KBM-7 (cell line): ENCODE measurements at places on chromosomes 7 and 10.

GRCh38 chr7:38409531-38409930 lies 136.1 kb upstream of the TARP start:
- no peak for DNase-seq

DNA sequence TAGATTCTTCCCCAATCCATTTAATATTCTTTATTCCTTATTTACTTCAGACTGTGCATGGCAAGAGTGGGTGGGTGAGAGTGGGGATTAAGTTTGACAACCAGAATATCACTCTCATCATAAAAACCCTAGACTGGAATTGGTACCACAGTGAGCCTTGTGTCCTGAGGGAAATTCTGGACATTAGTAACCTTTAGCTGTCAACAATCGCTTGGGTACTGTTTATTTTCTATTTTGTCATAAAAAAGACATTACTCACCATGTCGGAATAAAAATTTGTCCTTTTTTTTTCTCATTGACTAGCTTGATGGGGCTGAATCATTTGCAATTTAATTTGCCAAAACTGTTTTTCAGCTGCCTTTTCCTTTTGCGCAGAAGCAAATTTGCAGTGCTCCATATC lies 176.1 kb upstream of the SEMA3C start:
- DNase-seq = no peak

DNA sequence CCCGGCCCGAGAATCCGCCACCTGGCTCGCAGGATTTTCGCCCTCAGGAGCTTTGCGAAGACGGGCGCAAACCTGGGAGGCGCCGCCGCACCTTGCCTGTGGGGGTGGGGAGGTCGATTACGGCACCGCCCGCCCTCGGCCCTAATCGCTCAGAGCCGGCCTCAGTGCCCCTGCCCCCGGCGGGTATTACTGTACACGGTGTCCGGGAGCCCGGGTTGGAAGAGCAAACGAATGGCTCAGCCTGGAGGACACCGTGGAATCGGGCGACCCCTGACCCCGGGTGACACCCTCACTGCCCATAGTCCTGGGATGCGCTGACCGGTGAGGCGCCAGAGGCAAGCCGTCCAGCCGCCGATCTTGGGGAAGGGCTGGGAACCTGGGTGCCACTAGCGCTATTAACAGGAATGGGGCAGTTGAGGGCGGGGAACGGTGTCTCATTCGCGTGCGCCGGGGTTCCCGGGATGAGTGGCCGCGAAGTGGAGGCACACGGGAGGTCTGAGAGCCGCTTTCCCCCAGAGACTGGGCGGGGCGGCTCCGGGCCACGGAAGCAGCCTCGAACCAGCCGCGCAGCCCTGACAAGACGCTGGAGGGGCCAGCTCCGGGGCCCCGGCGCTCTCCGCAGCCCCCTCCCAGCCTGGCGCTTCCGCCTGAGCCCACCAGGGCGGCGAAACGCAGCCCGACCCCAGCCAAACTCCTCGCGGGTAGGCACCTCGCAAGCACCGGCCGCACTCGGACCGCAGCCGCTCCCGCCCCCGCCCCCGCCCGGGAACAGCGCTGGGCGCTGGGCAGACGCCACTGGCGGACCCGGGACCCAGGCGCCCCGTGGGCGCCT lies 167.5 kb downstream of the NRF1 start:
- peak; percentile 38 for DNase-seq

DNA sequence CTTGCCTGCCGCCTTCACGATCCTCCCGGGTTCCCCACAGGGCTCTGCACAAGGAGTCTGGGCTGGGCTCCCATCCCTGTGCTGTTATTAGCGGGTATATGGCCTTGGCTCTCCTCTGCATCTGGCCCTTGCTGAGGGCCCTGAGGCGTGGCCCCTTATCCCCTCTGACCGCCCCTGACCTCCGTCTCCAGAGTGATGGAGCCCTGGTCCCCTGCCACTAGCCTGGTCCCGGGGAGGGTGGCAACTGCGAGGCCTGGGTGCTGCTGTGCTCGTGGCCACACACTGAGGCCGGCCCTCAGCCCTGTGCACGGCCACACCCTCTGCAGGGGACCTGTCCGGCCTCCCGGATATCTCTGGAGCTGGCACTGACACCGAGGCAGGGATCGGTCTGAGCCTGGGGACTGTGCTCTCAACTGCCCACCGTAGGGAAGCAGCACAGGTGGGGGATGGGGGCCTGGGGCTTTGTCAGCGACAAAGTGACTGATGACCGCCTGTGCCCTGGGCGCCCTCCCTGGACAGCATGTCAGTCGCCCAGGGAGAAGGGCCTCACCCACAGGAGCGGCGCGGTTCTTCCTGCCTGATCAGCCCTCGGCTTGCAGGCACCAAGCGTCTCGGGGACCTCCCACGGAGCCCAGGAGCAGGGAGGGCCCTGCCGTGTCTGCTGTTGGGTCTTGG lies 72.4 kb downstream of the NKX6-2 start:
- DNase-seq = no peak

- no peak for DNase-seq
Observed at GRCh38 chr7:158403013-158403821, 184.4 kb downstream of the PTPRN2 start.

DNA sequence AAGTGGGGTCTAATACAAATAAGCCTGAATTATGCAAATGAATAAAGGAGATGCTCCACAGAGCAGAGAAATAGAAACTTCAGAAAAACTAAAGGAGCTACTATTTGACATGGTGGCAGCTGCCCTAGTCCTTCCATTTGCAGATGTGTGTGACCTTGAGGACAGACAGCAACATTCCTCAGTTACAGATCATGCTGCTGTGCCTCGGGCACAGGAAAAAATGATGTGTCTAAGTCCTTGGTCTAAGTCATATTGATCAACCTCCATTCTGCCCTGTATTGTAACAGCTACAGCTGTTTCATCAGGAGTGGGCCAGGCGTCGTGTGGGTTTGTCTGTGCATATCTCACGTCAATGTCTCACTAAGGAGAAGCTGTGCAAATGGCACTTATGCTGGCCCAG lies 710.4 kb downstream of the TNS3 start:
- DNase-seq = no peak

GRCh38 chr10:48744587-48744986 lies 59.9 kb downstream of the WDFY4 start:
- DNase-seq = no peak

GRCh38 chr10:125565046-125565445 lies 117.9 kb downstream of the TEX36 start:
- no peak for DNase-seq

DNA sequence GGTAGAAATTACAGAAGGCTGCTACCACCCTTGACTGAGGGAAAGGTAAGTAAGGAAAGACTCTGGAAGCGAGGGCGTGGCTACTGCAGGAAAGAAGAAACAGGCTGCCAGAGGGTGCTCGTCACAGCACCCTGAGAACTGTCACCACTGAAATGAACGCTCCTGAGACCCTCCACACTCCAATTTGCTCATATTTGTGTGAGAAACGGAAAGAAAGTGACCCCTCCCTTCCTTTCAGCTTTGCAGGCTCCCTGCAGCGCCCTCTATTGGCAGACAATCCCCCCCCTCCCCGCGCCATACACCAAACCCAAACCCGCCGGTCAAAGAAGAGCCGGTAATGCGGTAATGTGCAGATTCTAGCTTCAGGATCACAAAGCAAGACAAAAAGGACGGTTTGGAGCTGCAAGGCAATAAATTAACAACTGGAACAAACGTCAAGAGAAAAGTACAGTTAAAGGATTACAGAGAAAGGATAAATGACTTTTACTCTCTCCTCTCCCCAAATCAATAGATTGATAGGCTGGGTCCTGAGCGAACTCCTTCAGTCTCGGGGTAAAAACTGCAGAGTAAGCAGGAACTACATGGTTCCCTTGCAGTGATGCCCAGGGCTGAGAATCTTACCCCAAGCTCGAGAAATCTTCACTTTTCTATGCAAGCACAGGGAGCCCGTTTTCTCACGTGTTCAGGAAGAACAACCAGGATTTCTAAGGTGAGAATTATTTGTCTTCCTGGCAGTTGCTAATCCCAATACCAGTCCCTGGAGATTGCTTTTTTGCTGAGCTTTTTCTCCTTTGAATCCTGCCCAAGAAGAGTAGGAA lies 47.6 kb downstream of the STEAP1B start:
- DNase-seq = peak; percentile 35

GRCh38 chr10:63819753-63820329 lies 298.6 kb downstream of the REEP3 start:
- peak; percentile 37 for DNase-seq

GRCh38 chr10:122543676-122544445 lies 16.7 kb upstream of the DMBT1 start:
- DNase-seq = no peak

GRCh38 chr7:132488634-132489302 lies 87.5 kb downstream of the PLXNA4 start:
- no peak for DNase-seq

DNA sequence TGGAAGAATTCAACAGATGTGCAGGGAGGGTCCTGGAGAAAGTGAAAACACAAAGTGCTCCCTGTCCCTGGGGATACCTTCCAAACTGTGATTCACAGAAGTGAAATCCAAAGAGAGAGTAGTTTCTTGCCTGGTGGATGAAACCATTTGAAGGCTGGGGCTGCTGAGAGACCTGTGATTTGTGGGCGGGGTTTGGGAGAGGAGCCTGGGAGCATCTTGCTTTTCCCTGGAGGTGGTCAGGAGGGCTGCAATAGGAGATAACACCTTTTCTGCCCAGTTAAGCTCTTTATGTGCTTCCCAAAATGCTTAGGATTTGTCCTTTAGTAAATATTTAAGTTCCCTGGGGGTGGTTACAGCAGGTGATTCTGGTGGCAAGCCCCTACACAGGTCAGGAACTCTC lies 105.3 kb upstream of the TPK1 start:
- no peak for DNase-seq

- DNase-seq = no peak
Observed at GRCh38 chr10:43749940-43750552, 101.4 kb upstream of the ZNF32 start.

DNA sequence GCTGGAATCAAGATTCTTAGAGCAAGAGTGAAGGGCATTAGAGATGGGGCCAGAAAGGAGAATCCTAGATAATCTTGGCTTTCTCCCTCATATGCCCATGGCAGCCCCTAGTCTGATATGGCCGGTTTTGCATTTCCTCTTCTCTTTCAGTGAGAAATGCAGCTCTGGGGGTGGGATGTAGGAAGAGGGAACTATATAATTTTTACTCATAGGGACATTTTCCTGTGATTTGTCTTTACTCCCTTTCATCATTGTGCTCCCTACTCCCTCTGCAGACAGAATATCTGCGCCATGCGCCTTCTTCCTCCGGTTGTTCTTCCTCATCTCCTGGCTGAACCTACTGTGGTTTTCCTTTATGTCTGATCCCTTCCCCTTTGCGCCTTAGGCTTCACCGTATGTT lies 16.8 kb upstream of the CHCHD1 start:
- no peak for DNase-seq

DNA sequence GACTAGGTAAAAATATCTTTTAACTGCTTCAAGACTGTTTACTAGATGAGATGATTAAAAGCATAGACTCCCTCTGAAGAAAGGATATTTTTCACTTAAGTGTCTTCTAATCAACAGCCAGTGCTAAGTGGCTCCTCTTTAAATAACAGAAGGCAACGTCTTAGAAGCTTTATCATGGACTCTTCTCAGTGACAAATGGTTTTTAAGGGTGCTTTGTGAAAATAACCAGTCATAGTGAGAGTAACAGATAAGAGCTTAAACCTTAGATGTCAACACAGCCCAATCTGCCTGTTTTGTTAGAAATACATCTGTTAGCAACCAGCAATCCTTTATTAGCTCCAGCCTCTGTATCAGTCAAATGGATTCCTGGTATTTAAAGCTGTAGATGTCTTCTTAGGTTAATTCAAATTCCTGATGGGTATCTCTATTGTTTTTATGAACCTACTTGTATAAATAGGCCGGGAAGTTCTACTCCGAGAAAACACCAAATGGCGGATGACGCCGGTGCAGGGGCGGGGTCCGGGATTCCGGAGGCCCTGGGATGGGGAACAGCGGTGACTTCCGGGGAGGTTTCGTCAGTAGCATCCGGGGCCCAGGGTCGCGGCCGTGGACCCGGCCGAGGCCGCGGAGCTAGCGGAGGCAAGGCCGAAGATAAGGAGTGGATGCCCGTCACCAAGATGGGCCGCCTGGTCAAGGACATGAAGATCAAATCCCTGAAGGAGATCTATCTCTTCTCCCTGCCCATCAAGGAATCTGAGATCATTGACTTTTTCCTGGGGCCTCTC lies 285.4 kb downstream of the GPR37 start:
- DNase-seq = no peak

DNA sequence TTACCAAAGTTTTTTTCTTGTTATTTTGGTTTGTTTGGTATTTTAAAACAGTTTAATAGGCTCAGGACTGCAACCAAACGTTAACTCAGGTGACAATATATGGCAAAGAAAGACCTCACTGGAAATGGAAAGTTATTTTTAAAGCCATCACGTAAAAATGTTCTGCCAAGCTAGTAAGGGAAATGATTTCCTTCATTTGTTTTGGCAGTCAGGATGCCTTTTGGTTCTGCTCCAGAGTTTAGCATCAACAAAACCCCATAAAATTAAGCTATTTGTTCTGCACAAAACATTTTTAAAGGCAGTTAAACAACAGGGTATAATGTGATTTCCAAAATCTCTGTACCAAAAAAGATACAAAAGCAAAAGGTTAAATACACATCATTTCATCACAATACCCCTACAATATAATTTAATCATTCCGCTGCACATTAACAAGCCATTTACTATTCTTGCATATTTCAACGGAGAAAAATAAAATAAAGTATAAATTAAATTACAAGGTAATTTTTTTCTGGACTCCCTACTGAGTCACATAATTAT lies 172.4 kb downstream of the SEMA3E start:
- DNase-seq = no peak
